ENCODE measurements at places on chromosomes 5 and 9.

- DNase-seq = no peak
Observed at GRCh38 chr9:102237520-102237919, 499.1 kb upstream of the GRIN3A start.

- DNase-seq = no peak
Observed at GRCh38 chr5:178583279-178583678, 6.9 kb downstream of the COL23A1 start.

GRCh38 chr9:137064880-137065164 lies 5.5 kb downstream of the SAPCD2 start:
- no peak for DNase-seq

DNA sequence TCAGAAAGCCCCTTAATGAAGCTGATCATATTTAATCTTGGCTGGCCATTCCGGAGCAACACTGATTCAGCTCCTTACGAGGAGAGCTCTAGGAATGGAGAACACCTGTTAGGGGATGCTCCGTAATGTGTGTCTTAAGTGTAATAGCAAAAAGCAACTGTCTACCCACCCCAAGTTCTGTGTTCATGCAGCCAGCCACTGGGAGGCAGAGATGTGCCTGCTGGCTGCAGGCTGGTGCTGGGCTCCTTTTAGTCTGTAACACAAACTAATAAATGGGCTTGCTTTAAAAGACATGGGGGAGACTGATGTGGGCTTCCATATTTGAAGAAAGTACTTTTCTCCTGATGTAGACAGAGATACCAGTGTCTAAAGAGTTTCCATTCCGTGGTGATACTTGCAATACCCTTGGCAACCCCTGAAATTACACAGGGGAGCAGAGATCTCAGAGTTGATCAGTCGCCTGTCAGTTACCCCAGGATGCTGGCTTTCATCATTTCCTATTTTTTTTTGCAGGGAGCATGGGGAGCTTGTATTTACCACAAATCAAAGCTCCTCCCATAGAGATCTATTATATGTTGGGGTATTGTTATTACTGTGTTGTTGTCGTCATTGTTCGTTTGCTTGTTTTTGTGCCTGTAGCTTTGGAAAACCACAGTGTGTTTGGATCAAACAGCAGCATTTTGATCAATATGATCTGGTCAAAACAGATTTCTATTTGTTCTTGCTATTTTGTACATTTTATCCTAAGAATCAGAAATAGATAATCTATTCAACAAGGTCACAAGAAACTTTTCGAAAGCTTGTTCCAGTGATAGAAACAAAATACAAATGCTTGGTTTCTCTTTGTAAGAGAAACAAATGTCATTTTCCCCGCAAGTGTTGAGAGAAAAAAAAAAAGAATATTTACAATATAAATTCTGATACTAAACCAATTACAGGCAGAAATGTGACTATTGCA lies 65.8 kb downstream of the MTX3 start:
- no peak for DNase-seq

- DNase-seq = no peak
Observed at GRCh38 chr5:181044662-181045305, 4.7 kb downstream of the BTNL9 start.
